ENCODE measurements at places on chromosomes 13 and 19. TPM values are rescaled to one million over a fixed set of nuclear protein-coding genes. Genes with fewer than 3 reads are reported as not detected.

The TEKTIP1 gene
- total RNA-seq = not detected

The UGGT2 gene
- total RNA-seq = 110 TPM

The SHC2 gene
- total RNA-seq = 2.4 TPM

The RPL36 gene
- 374 TPM for total RNA-seq

The MEIOSIN gene
- not detected for total RNA-seq

The CARM1 gene
- 34.7 TPM for total RNA-seq

The SYNGR4 gene
- total RNA-seq = not detected

The ZNF69 gene
- total RNA-seq = 7.1 TPM

The HSH2D gene
- total RNA-seq = not detected

The TUBB4A gene
- total RNA-seq = not detected

The ARHGEF18 gene
- 43.2 TPM for total RNA-seq

The YJEFN3 gene
- total RNA-seq = 0.26 TPM

The A1BG gene
- total RNA-seq = 11.5 TPM

The WDR88 gene
- total RNA-seq = not detected

The CEBPA gene
- 0.07 TPM for total RNA-seq
